Activated CD4-positive, CD25-positive, alpha-beta regulatory T cell treated with anti-CD3 and anti-CD28 coated beads, Interleukin-2, amount 50 U/mL, for 16 hours (primary cell): ENCODE measurements at places on chromosomes 11 and 22.

DNA sequence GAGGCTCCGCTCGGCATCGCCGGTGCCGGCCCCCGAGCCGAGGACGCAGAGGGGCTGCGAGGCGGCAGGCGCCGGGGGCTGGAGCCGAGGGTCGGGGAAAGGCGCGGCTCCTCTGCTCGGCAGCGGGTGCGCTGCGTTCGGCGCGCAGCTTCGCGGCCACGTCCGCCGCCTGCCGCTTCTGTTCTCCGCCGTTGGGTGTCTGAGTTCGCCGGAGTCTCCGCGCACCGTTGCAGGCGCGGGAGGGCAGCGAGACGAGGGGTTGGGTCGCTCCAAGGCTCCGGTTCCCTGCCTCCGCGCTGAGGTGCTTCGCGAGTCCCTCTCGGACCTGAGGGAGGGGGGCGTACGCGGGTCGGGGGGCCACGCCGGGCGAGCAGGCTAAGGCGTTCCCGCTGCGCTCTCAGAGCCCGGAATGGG is 347 bp downstream of the MN1 start:
- no peak for DNase-seq

- no peak for DNase-seq
Measured at GRCh38 chr11:34204396-34205279, 99.2 kb downstream of the NAT10 start.

GRCh38 chr11:75051043-75051442 is 45.6 kb downstream of the OR2AT4 start:
- DNase-seq, result no peak

DNA sequence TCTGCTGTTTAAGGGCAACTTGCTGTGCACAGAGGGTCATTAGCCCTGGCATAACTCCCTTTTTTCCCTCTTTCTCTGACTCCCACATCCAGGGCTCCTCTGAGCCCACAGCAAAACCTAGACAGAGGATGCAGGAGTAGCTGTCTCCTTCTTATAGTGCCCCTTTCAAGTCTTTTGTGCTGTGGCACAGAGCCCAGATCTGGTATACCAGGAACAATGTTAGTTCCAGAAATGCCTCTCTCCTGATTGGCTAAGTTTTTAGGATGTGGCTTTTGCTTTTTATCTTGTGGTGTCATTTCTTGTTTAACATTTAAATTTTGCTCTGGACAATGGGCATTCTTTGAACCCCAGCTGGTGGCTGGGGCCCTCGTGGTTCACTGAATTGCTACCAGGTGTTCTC is 25.6 kb upstream of the RRM1 start:
- DNase-seq, result no peak

DNA sequence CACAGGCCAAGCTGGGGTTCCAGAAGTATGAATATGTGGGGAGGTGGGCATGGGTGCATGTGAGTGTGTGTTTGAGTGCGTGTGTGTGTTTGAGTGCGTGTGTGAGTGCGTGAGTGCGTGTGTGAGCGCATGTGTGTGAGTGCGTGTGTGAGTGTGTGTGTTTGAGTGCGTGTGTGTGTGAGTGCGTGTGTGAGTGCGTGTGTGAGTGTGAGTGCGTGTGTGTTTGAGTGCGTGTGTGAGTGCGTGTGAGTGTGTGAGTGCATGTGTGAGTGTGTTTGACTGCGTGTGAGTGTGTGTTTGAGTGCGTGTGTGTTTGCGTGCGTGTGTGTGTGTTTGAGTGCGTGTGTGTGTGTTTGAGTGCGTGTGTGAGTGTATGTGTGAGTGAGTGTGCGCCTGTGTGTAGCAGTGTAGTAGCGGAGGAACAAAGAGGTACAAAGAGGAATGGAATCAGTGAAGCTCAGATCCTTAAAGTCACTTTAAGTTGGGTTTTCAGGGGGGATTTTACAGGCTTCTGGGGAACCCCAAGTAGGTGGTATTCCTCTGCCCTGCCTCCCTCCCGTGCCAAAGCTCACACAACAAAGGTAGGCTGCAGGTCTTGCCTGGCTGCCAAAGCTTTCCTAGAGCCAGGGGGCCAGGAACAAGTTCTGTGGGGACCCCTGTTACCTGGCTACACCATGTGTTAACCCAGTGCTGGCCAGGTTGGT is 137.1 kb downstream of the KIRREL3 start:
- DNase-seq, result no peak
